ENCODE measurements at places on chromosomes 6 and 20. TPM values are rescaled to one million over a fixed set of nuclear protein-coding genes. Genes with fewer than 3 reads are reported as not detected.

SLC24A3 gene
- total RNA-seq, result not detected

FKBP1C gene
- total RNA-seq, result 0.46 TPM

DNA sequence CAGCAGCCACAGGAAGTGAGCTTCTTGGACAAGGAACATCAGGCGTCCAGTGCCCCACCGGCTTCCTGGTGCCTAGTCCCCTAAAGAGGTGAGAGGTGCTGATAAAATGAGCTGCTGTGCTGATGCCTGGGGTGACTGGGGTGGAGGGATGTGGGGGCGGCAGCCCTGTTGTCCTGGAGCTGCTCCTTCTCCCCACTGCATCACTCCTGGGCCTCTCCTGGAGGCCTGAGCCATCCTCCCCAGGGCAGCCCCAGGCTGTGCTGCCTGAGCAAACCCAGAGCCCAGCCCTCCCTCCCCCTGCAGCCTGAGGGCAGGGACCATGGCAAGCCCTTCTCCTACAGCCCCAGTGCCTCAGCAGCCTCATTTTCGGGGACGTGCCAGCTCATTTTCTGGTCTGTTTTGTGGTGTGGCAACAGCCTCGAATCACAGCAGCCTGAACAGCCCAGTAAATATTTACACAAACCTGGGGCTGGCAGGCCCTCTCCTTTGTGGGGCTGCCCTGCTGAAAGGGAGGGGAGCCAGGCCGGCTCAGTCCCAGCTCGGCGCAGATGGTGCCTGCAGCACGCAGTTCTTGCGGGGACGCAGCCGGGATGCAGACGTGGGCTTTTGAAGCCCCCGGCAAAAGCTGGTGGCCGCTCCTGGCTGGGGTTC lies 259.9 kb downstream of the DLL1 start:
- H3K4me1 ChIP-seq, result no peaks in the 10 kb centered on the region
- no peaks in the 10 kb centered on the region for H3K36me3 ChIP-seq
- no peak overlapping the region for H3K4me3 ChIP-seq
- no peak for DNase-seq
- peaks cover 68% of the 10 kb centered on the region for H3K27me3 ChIP-seq

DNA sequence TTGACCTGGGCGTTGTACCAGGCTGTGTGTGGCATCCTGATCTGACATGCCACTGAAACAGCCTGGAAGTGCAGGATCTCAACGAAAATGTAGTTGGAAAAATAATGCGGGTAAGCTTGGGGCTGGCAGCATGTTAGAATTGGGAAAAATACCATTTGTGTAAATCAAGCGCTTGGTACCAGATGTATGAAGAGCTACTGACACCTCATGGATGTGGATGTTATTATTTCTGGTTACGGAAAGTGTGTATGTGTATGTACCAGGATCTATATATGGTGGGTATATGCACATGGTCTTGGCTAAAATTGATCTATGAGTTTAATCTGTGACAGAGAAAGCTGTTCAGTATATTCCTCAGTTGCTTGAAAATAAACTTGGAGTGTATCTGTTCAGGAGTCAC lies 22.7 kb downstream of the HIVEP1 start:
- H3K27me3 ChIP-seq, result no peaks in the 10 kb centered on the region
- peaks cover 16% of the 10 kb centered on the region for H3K36me3 ChIP-seq
- H3K27ac ChIP-seq, result no peak overlapping the region

All from PC-9 (cell line).